ENCODE measurements at places on chromosomes 6 and 20. TPM values are rescaled to one million over a fixed set of nuclear protein-coding genes. Genes with fewer than 3 reads are reported as not detected.

FLRT3 gene
- 97.4 TPM for total RNA-seq

ABHD16B gene
- total RNA-seq, result not detected

PRKN gene
- total RNA-seq, result 6.1 TPM

MYBL2 gene
- 0.41 TPM for total RNA-seq

DEFB115 gene
- total RNA-seq, result not detected

SMOC2 gene
- 4.9 TPM for total RNA-seq

MLIP gene
- 11.8 TPM for total RNA-seq

STMND1 gene
- not detected for total RNA-seq

VNN1 gene
- under 0.01 TPM for total RNA-seq

SLC35F1 gene
- total RNA-seq, result 97.0 TPM

F13A1 gene
- 13.5 TPM for total RNA-seq

MAP1LC3A gene
- 43.2 TPM for total RNA-seq

PNPLA1 gene
- not detected for total RNA-seq

SNRPB2 gene
- 71.7 TPM for total RNA-seq

C6orf141 gene
- 4.9 TPM for total RNA-seq

CEP250 gene
- 21.6 TPM for total RNA-seq

SPINT4 gene
- total RNA-seq, result not detected

COL12A1 gene
- 22.8 TPM for total RNA-seq

RPL7L1 gene
- 157 TPM for total RNA-seq

RNF144B gene
- 2.9 TPM for total RNA-seq

FOXF2 gene
- total RNA-seq, result 1.2 TPM

VPS16 gene
- total RNA-seq, result 63.2 TPM

GLP1R gene
- total RNA-seq, result 0.41 TPM

APMAP gene
- 73.4 TPM for total RNA-seq

FAM217A gene
- not detected for total RNA-seq

PEX3 gene
- 33.8 TPM for total RNA-seq

UBR2 gene
- total RNA-seq, result 37.1 TPM

KCTD20 gene
- 68.1 TPM for total RNA-seq

All from frontal cortex (tissue), 4 donors.